SIG-M5 (cell line): ENCODE measurements at places on chromosomes 1 and 21.

DNA sequence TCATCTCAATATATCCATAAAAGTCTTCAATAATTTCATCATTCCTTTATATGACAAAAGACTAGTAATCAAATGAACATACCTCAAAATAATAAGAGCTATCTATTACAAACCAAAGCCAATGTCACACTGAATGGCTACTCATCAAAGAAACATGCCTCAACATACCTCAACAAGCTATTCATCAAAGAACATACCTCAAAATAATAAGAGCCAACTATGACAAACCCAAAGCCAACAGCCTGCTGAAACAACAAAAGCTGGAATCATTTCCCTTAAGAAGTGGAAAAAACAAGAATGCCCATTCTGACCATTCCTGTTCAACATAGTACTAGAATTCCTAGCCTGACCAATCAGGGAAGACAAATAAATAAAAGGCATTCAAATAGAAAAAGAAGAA is 1373.7 kb downstream of the BRINP3 start:
- DNase-seq: no peak

GRCh38 chr1:169601096-169601881 is 15.0 kb upstream of the F5 start:
- no peak for DNase-seq

DNA sequence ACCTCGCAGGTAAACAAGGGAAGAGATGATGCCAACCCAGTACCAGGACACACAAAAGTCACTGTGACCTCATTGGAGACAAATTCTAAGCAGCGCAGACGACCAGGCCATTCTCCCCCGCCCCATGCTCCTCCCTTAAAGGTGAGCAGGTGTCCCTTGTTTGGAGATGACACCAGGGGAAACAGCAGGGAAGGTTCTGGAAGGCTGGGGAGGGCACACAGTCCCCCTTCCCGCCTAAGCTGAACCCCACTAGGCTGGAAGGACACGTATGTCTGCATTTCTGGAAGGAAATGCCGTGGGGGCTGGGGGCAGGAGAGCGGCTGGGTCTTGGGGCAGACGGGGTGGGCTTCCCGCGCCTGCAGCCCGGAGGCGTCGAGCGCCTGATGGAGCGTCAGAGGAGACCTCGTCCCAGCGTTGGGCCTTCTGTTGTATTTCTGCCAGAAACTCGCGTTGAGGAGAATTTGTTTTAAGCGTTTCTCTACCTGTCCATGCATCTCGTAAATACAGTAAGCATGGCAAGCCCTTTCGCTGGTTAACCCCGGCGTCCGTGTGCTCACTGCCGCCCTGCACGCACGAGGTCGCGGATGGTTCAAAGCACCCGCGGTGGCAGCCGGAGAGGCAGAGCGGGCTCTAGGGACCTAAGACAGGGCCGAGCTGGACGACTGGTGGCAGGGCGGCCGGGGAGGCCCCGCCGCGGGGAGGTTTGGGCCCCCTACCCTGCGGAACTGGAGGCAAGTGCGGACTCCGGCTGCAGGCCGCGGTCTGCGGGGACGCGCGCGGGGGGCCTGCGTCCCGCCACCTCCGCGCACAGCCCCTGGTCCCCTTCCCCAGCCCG is 1.2 kb upstream of the LHX4 start:
- no peak for DNase-seq

GRCh38 chr1:112389689-112390088 is 6.3 kb upstream of the CTTNBP2NL start:
- DNase-seq: no peak

DNA sequence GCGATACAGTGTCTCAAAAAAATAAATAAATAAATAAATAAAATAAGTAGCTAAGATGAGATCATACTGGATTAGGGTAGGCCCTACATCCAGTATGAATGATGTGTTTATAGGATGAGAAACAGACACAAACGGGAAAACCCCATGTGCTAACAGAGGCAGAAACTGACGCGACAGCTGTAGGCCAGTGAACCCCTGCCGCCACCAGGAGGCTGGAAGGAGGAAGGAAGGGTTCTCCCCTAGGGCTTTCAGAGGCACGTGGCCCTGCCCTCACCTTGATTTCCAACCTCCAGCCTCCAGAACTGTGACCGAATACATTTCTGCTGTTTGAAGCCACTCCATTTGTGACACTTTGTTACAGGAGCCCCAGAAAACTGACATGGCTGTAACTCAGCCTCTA is 38.5 kb downstream of the CHD5 start:
- DNase-seq: no peak

DNA sequence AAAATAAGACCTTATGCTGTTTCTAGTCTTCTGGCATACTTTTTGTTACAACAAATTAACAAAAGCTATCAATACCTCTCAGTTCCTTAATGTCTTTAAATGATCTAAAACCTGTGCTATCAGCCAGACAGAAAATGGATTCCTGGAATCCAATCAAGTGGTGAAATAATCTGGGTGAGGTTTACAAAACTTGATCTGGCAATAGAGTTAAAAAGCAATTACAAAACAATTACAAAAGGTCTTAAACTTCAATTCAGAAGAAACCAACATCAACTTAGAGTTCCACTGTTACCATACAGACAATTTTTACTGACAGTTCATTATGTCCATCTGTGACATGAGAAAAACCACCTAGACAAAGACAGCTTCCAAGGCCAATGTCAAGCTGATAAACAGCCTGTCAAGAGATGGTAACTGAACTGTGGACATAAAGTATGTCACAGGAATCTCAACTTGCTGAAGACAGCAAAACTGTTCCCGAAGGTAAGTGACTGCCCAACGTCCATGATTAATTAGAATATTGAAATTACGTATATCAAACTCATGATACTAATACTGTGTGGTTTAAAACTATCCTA is 17.4 kb downstream of the ZZZ3 start:
- DNase-seq: no peak

- DNase-seq: no peak
Measured at GRCh38 chr1:206455289-206455665, 15.0 kb upstream of the IKBKE start.

- DNase-seq: no peak
Measured at GRCh38 chr21:44869781-44870747, 3.4 kb downstream of the PTTG1IP start.
